EH (cell line): ENCODE measurements at places on chromosomes 13 and 19.

DNA sequence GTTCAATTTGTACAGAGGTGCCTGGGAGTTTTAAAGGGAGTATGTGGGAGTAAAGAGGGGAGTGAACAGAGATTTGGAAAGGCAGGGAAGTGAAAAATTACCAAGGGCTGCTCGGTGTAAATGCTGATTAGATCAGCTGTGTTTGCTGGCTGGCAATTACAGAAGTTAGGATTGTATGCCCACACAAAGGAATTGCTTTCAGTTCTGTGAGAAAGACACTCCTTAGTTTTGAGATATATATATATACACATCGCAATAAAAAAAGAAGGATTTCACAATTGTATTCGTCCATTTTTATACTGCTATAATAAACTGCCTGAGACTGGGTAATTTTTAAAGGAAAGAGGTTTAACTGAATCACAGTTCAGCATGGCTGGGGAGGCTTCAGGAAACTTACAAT lies 196.3 kb downstream of the SLITRK5 start:
- no peak for DNase-seq

- DNase-seq: no peak
These were observed 15.6 kb upstream of the CCNE1 start for GRCh38 chr19:29796173-29796573.

GRCh38 chr13:43307921-43308433 lies 284.6 kb downstream of the DNAJC15 start:
- peak; percentile 96 for DNase-seq

GRCh38 chr19:14440049-14440448 lies 6.9 kb downstream of the PKN1 start:
- no peak for DNase-seq

DNA sequence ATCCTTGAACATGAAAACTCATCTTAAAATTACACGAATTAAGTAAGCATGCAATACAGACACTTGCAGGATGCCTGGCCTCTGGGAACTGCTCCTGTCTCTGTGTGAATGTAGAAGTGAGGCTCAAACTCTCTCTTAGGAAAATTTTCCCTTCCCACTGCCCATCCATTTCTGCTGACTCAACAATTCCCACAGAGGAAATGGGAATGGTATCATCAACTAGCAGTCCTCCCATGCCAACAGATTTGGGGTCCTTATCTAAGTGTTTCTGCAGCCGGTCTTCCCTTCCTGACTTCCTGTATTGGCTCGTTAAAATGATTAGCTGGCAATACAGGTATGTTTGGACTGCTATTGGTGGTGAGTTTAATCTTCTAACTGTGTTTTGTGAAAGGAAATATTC lies 85.8 kb downstream of the DOCK9 start:
- no peak for DNase-seq
